ENCODE measurements at places on chromosomes 7 and 10.

DNA sequence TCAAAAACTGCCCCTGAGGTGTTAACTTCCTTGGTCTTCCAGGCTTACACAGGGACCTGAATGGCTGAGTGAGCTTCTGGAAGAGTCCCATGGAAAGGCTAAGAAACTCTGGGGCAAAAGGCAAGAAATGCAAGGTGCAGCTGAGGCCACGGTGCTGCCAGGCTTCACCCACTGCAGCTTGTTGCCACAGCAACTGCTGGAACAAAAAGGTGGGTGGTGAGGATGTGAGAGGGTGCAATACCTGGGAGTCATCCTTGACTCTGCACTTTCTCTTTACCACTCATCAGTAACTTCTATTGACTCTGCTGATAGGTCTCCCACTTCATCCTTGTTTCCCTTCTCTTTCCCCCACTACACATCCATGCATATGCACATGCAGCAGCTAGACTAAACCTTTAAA is 258.6 kb downstream of the BMPER start:
- DNase-seq = no peak

- no peak for DNase-seq
Measured at GRCh38 chr7:81339946-81340345, 421.1 kb upstream of the SEMA3C start.

- DNase-seq = no peak
Measured at GRCh38 chr7:124907490-124907889, 22.1 kb downstream of the POT1 start.

- DNase-seq = no peak
Measured at GRCh38 chr7:49639808-49640207, 133.6 kb upstream of the VWC2 start.

DNA sequence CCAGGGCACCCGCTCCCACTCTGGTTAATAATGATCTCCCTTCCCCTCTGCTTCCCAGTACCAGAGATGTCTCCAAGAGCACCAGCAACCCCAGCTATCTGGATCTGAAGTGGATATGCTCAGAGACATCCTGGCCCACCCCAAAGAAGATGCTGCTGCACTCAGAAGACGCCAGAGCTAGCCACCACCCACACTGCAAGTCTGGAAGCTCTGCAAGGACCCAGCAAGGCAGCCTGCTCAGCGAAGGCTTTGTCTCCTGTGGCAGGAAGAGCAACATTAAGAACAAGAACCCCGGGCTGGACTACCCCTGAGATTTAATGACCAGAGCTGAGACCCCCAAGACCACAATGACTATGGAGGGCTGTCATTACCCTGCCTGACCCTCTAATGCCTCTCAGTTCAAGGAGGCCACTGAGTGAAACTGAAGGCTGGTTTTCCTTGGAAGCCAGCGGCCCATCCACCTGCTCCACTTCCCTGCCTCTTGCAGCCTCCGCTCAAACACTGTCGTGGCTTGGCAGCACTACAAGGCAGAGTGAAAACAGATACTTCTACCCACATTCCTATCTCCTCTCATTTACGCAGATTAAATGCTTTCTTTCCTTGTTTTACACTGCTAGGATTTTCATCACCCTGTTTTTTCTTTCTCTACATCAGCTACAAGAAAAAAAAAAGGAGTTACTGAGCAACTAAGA is 202.2 kb downstream of the SNX10 start:
- DNase-seq = no peak

GRCh38 chr7:92313055-92313454 is 67.3 kb downstream of the ANKIB1 start:
- DNase-seq = no peak

- no peak for DNase-seq
Measured at GRCh38 chr10:48656914-48657305, 27.8 kb upstream of the WDFY4 start.

DNA sequence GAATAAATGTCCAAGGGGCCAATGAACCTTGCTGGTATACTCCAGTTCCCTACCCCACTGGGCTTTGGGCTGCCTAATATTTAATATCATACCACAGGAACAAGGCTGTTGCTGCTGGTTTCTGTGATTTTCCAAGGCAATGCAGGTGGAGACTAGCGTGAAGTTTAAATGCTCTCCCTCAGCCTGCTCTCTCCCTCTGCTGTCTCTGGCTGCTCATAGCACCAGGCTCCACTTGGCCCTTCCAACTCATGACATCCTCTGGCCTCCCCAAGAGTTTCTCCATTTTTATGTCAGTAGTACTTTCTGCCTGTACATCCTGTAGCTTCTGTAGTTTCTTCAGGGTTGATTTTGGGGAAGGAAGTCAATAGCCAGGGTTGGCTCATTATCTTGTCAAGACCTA is 103.5 kb downstream of the LHFPL3 start:
- DNase-seq = no peak

DNA sequence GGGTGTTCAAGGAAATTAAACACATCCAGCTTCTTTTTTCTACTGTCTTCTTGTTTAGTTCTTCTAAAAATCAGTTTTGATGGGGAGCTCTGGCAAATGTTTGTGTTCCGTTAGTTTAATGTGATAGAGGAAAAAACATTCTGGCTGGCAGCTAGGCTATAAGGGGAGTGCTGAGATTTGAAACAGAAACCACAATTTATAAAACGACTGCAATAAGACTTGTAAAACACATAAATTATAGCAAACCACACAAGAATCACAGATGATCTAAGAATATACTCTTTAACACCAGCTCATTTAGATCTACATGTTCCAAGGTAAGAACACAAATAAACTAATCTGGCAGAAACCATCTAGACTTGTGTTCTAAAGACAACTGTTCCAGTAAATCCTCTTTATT is 425.5 kb downstream of the CNTNAP2 start:
- DNase-seq = no peak

GRCh38 chr7:21642422-21642821 is 99.6 kb downstream of the DNAH11 start:
- no peak for DNase-seq

DNA sequence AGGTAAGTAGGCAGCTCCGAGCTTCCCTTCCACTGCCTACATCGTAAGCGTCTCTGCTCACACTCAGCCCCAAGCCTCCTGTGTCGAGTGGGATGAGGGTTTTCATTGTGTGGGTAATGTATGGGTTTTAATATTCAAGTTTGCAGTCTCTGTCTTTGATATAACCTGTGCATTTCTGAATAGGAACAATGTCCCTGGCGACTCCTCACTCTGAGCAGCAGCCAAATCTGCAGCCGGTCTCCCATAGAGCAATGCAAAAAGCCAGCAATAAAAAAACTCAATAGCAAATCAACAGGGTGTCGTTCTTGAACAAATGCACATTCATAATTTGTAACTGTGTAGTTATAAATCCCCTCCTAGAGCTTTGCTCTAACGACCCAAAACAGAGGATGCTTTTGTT is 33.4 kb downstream of the PPP1R17 start:
- no peak for DNase-seq

DNA sequence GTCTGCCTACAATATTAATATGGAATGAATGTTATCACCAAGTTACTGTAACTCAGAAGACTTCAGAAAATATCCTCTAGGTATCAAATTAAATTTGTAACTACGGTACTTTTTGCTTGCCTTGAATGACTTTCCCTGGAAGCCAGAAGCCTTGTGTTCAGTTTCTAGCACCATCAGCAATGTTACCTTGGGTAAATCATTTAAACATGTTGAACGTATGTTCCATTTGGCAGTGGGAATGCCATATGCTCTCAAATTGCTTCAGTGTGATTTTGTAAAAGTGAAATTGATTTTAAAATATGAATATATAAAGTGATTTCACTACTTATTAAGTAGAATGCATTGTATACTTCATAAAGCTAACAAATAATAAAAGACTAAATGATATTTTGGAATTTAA is 11.2 kb downstream of the RPA3 start:
- no peak for DNase-seq

DNA sequence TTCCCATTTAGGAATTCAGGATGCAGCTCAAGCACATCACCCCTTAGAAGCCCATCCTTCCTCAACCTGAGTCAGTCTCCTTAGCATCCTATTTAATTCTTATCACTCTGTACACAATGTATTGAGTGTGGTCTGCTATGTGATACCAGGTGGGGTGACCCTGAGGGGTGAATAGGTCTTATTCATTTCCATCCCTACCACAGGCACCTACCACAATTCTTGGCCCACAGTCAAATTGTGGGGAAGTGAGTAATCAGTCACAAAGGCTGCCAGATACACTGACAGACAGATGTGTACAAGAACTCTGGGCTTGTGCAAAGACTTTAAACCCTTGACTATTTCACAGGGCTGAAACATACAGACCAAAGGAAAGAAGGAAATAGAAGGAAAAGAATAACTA is 560.5 kb downstream of the PARD3 start:
- DNase-seq = peak; percentile 1

DNA sequence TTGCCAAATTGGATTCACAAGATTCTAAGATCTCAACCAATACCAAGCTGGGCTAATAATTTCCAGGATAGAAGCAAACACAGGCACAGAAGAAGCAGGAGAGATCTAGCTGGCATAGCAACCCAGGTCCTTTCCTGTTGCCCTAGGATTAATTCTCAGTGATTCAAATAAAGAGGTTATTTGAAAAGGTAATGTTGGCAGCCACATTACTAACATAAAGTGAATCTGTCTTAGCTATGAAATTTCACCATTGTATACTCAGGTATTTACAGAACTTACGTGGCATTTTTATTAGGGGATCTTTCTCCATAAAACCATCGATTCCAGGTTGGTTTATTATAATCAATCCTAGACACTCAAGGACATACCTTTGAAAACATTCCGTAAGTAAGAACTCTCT is 379.3 kb upstream of the POM121L12 start:
- no peak for DNase-seq

DNA sequence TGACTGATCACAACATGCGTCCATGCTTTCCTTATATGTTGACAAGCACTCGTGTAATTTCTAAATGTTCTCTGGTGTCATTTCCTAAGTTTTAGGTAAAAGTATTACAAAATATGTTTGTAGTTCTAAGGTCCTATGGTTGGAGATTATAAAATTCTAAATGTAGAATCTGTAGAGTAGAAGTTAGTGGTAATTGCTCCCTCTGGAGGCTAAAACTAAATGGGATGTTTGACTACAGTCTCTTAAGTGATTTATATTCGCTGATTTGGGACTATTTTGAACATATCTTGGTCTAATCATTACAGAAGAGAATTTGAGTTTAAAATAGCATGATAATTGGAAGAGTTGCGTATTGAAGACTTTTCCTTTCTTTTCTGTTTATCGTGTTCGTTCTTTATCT is 74.1 kb downstream of the ZMYND11 start:
- no peak for DNase-seq

- no peak for DNase-seq
Measured at GRCh38 chr7:1745018-1745532, 75.0 kb downstream of the ELFN1 start.

GRCh38 chr7:101954499-101954898 is 137.1 kb downstream of the CUX1 start:
- DNase-seq = no peak

DNA sequence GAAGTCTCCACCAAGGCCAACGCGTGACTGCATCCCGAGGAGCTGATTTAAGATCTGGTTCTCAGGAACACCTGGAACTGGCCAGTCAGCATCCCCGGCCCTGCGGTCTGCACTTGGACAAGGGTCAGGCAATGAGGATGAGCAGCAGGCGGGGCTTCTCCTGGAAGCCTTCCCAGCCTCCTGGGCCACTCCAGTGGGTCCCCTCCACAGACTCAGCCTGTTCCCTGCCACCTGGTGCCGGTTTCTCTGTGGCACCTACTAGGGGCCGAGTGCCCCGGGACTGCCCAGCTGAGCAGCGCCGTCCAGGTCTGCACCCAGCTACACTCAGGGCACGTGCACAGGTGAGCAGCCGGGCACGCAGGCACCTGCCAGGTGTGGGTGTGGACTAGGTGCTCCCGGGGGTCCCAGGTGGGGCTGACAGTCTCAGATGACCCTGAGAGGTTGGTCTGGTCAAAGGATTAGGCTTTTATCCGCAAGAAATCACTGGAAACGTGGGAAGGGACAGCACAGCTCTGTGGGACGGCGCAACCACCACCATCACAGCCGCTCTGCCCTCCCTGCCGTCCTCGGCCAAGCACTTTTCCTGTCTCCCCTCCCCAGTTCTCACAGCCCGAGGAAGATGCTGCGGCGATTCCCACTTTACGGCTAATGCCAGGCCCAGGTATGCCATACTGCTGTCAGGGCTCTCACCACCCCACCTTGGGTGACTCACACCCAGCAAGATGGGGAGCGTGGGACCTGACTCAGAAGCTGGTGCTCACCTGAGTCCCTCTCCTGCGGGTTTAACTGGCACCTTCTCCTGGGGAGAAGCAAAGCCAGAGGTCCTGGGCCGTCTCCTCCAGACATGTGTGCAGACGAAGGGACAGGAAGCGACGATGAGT is 166.0 kb downstream of the RNF216 start:
- no peak for DNase-seq

GRCh38 chr10:110013630-110014293 is 6.0 kb downstream of the ADD3 start:
- DNase-seq = no peak

DNA sequence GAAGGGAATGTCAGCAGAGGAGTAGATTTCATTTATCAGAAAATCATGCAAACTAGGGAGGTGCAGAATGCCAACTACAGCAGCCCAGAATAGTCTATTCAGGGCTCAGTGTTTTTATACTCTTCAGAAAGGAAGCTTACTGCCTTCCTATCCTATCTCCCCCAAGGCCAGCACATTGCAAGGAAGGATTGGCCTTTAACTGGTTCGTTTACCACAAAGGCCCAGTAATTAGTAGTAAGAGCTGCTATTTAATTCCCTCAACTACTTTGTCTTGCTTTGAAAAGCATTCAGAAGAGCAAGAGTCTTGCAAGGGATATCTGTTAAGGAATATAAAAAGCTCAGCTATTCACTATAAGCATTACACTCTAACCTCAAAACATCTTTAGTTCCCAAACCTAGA is 86.4 kb upstream of the RNF148 start:
- no peak for DNase-seq

GRCh38 chr7:35630024-35630972 is 64.6 kb downstream of the HERPUD2 start:
- no peak for DNase-seq

- no peak for DNase-seq
Measured at GRCh38 chr7:22700559-22701002, 26.4 kb upstream of the IL6 start.

DNA sequence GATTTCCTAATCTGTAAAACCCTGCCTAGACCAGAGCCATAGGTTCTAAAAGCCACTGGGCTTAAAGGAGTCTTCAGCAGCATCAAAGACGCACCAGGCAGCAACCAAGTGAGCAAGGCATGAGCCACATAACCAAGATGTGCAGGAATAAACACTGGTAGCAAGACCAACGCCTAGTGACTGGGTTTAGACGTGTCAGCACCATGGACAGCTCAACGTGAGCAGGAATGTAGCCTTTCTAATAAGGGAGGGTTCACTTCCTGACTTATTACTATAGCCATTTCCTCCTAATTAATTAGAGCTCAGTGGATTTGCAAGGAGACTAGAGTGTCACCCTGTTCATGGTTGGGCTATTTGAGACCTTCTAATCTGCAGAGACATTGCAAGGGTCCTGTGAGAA is 223.7 kb downstream of the LHFPL3 start:
- DNase-seq = no peak

GRCh38 chr10:119299531-119299930 is 92.2 kb downstream of the GRK5 start:
- DNase-seq = no peak

GRCh38 chr10:43282881-43283280 is 16.0 kb upstream of the RASGEF1A start:
- no peak for DNase-seq
